ENCODE measurements at places on chromosomes 3 and 15. TPM values are rescaled to one million over a fixed set of nuclear protein-coding genes. Genes with fewer than 3 reads are reported as not detected.

Gene IRAK2
- polyA plus RNA-seq: 8.6 TPM

Gene FAM107A
- 0.02 TPM for polyA plus RNA-seq

Gene LEKR1
- polyA plus RNA-seq: 0.30 TPM

Gene SH2D7
- polyA plus RNA-seq: not detected

Gene CLSTN2
- 0.02 TPM for polyA plus RNA-seq

Gene DNAJC17
- polyA plus RNA-seq: 61.6 TPM

Gene C3orf62
- polyA plus RNA-seq: 5.8 TPM

Gene MYZAP
- polyA plus RNA-seq: 0.07 TPM

Gene GRIP2
- 0.26 TPM for polyA plus RNA-seq

Gene SLC24A5
- not detected for polyA plus RNA-seq

Gene FANCD2OS
- polyA plus RNA-seq: not detected
